Activated T-cell treated with anti-CD3 and anti-CD28 coated beads, Interleukin-2, amount 50 U/mL, for 4 hours (primary cell): ENCODE measurements at places on chromosomes 4 and X.

DNA sequence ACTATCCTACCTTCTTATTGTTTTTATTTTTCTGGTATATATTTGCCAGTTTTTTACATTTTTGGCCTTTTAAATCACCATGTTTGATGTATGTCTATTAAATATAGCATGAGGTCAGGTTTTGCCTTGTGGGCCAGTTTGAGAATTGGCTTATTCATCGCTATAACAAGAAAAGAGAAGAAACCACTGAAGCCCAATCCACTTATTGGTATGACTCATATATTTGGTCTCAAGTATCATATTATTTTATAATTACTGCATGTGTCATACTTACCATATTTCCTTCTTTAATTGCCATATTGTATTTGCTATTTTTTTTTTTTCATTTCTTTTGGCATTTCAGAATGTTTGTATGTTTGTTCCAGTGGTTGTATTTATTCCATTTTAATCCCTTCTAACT is 99.3 kb downstream of the IRF2 start:
- no peak for DNase-seq

- DNase-seq: no peak
Observed at GRCh38 chr4:48904101-48904500, 2.5 kb downstream of the OCIAD2 start.

DNA sequence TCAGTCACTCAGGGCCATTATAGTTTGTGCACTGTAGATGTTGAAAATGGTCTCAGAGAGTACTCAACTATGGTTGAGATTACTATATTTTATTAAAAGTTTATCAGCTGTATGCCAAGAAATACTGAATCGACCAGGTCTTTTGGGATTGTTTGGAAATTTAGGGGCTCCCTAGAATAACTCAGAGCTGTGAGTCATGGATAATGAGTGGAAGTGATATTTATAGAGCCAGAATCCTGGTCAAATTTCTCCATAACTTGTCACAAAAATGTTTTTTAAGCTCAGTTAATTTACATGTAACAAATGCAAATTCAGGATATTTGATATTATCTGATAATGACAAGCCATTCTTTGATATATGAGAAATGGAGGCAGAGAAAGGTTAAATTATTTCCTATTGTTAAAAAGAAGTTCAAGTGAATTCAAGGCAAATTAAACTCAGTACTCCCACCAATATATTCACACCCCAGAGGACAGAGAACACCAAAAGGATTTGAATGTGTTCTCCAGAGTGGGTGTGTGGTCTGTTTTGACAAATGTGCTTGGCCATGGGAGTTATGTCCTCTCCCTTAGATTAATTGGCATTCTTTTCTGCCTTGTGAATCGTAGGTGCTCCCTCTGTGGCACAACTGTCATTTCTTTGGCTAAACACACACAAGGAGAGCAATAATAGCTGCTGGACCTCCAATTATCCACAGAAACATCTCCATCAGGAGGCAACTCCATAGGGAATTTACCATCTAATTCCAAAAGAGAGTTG is 37.7 kb downstream of the ARHGAP24 start:
- DNase-seq: no peak

GRCh38 chr4:139014371-139015268 is 961 bp upstream of the NOCT start:
- DNase-seq: no peak

GRCh38 chrX:137194164-137194563 is 160.4 kb upstream of the GPR101 start:
- DNase-seq: no peak

GRCh38 chrX:10936976-10937375 is 174.2 kb upstream of the HCCS start:
- no peak for DNase-seq

DNA sequence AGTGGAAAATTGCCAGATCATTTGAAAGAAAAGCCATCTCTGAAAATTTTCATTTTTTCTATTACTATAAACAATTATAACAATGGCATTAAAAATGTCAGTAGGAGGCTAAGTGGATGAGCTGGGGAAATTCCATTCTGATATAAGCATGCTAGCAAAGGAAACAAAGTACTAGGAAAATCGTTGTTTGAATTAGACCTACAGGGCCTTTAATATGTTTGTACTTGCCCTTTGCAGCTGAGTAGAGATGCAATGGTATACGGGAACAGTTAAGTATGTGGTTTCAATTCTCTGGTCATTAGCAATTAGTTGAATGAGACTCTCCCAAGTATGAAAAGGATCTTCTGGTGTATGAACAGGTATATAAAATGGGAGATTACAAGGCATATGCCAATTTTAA is 452.2 kb downstream of the PCDH11X start:
- no peak for DNase-seq
